ENCODE measurements at places on chromosomes 5 and 9.

DNA sequence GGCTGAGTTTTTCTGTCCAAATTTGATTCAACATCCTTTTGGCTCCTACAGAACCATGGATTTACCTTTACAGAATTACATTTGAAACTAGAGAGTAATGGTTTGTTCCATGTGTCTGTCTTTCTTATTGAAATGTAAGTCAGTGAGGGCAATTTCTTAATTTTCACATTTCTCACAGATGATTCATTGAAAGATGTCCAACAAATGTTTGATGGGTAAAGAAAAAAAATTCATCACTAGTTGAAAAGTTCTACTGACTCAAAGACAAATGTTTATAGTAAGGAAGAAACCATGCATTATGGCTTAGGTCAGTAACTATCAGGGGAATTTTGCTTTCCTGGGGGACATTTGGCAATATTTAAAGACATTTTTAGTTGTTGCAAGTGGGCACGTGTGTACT lies 131.6 kb upstream of the TRPM3 start:
- DNase-seq, result no peak

DNA sequence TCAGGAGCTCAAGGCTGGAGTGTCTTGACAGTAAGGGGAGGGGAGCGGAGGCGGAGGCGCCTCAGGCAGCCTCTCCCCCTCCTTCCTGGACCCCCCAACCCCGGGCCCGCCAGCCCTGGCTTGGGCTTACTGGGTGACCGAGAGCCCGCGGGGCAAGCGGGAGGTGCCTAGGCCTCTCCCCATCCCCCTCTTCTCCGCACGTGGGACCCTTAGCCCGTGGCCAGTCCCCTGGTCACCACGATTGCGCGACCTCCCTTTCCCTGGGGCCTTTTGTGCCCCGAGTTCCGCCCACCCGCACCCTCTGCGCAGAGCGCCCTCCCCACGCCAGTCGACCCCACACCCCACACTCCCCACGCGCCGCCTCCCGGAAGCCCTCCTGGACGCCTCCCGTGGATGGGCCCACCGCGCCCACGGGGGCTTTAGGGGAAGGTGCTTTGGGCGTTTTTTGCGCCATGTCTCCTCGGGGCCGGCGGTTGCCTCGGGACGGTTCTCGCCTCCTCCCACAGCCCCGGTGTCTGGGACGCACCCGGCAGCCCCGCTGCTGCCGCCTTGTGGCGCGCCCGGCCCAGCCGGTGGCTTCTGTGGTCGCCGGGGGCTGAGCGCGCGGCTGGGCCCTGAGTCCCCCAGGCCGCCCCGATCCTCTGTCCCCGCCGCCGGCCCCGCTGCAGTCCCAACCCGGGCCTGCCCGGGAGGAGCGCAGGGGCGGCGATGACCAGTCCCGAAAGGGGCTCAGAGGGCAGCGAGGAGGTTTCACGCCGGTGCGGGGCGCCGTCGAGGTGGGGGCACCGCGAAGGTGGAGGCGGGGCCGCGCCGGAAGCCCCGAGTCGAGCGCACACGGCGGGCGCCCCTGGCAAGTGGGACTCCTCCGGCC lies 3.2 kb downstream of the TOR4A start:
- no peak for DNase-seq

- DNase-seq, result no peak
Measured at GRCh38 chr5:111999286-111999685, 242.3 kb upstream of the NREP start.

GRCh38 chr9:86695910-86696424 lies 251.3 kb downstream of the GAS1 start:
- DNase-seq, result no peak

GRCh38 chr5:72558383-72558782 lies 51.2 kb upstream of the ZNF366 start:
- DNase-seq, result no peak

GRCh38 chr5:14231156-14231555 lies 88.0 kb downstream of the TRIO start:
- DNase-seq, result no peak

- DNase-seq, result no peak
Measured at GRCh38 chr5:33806738-33807442, 84.9 kb downstream of the ADAMTS12 start.

All from stimulated activated CD4-positive, alpha-beta T cell treated with anti-CD3 and anti-CD28 coated beads, Interleukin-15, amount 100 ng/mL, for 1 hour (primary cell).